ENCODE measurements at places on chromosomes 4 and X.

- DNase-seq: no peak
Observed at GRCh38 chr4:7390336-7390735, 44.4 kb downstream of the PSAPL1 start.

GRCh38 chr4:119139822-119140252, 4.2 kb downstream of the MYOZ2 start:
- DNase-seq: no peak

GRCh38 chr4:3405176-3405575, 36.6 kb upstream of the HGFAC start:
- DNase-seq: no peak

- no peak for DNase-seq
Observed at GRCh38 chr4:70538869-70539268, 20.5 kb downstream of the AMTN start.

DNA sequence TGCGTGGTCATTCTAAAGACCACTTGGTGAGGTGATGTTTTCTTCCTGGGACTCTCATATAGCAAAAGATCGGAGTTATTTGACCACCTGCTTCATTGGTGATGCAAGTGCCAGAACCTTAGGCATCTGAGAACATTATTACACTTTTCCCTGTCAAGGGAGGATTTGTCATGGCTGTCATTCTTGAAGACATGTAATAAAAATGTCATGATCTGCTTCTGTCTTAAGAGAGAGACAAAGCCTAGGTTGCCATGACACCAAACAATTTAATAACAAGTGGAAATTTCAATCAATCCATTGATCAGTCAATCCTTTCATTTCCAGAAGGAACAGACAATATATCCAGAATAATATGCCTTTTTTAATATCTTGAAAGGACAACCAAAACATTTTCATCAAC, 97.9 kb upstream of the OR13H1 start:
- DNase-seq: no peak

DNA sequence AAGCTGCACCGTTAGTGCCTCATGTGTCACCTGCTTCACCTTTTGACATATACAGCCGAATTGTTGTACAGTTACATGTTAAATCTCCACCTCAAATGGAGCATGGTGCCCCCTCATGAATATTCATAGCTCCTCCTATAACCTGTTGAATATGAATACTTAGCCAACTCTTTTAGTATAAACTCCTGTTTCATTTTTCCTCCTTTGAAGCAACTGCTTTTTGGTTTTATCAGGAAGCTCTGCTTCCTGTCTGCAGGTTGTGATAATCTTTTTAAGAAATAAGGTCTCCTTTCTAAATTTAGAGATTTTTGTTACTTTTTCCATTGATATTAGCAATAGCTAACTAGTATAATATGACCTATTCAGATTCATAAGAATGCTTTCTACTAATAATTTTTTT, 1429.2 kb upstream of the AGA start:
- no peak for DNase-seq

- DNase-seq: no peak
Observed at GRCh38 chrX:139905051-139905450, 27.8 kb downstream of the ATP11C start.

DNA sequence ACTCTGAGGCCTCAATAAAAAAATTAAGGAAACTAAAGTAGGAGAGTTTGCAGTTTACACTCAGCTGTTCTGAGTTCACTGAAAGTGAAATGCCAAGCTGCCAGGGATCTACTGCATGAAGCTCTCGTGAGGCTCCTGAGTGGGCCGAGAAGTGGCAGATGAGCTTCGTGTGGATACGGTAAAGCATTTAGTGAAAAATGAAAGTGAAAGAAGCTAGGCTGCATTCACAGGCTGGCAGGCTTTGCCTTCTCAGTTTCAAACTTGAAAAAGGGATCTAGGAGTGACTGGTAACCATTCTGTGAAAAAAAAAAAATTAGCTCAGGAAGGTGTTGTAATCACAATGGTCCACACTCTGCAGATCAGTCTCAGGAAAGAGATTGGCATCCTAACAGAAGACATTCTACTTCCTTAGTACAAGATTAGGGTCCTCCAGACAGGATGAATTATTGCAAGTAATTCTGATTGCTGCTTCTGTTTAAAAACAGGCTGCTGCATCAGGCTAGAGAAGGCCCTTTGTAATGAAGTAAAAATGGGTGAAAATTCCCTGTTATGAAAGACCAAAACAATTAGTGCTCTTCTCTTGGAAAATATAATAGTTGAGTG, 679.9 kb downstream of the RPA4 start:
- peak; percentile 3 for DNase-seq

DNA sequence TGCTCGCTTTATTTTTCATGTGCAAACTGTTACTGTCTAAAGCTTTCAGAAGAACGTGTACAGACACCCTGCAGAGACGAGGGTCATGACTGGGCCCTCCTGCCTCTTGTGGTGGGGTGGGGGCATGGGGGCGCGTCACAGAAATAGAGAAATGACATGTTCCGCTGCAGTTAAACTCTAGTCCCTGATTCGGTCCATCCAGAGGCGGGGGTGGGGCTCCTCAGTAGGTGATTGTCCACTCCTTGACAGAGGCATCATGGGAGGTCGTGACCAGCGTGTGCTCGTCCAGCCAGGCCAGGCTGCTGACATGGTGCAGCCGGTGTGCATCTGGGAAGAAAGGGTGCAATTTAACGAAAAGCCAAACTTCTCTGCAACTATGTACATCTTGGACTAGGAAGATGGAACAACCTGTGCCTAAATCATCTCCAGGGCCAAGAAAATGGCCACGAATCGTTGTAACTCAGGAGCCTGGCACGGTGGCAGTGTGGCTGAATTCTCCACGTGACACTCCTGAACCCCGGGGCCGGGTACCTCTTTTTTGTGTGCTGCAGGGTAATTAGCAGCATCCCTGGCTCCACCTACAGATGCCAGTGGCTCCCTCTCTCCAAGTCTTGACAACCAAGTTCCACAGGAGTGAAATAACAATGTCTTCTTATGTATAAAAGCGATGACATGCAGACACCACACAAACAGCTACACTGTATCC, 41.3 kb downstream of the WDR1 start:
- no peak for DNase-seq

DNA sequence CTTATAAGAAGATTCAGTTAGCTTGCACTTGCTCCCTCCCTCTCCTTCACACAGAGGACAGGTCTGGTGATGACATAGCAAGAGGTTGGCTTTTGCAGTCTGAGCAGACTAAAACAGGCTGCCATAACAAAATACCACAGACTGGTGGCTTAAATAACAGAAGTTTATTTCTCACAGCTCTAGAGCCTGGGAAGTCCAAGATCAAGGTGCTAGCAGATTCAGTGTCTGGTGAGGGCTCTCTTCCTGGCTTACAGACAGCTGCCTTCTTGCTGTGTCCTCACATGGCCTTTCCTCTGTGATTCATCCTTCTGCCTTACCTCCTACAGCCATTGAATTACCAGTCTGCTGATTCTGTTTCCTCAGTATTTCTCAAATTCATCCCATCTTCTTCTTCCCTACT, 13.1 kb downstream of the RP2 start:
- DNase-seq: no peak

- DNase-seq: no peak
Observed at GRCh38 chr4:89586864-89587263, 250.1 kb downstream of the SNCA start.

DNA sequence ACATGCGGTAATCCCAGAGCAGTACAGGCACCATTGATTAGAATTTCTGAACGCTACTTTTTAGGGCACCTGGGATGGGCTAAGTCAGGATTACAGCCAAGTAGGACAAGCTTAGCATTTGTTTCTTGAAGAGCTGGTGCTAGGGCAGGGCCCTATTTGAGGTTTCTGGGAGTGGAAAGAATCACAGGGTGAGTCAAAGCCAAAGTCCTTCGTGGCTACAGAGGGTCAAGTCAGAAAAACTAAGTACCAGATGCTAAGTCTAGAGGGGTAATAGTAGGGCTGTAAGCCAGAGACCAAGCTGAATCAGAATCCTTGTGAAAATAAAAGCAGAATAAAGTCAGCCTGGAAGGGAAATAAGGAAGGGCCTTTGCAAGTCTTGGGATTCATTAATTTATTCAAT, 448.6 kb downstream of the ZIC3 start:
- no peak for DNase-seq

- DNase-seq: no peak
Observed at GRCh38 chr4:75698162-75698962, 25.2 kb upstream of the G3BP2 start.

GRCh38 chrX:73214426-73215094, at the start of gene NAP1L2:
NAP1L2 (minus strand) TSS chrX:73214851; CDS start chrX:73214492, 359 bp downstream.
- no peak for DNase-seq

GRCh38 chr4:168101026-168101425, 8.7 kb downstream of the ANXA10 start:
- DNase-seq: no peak

DNA sequence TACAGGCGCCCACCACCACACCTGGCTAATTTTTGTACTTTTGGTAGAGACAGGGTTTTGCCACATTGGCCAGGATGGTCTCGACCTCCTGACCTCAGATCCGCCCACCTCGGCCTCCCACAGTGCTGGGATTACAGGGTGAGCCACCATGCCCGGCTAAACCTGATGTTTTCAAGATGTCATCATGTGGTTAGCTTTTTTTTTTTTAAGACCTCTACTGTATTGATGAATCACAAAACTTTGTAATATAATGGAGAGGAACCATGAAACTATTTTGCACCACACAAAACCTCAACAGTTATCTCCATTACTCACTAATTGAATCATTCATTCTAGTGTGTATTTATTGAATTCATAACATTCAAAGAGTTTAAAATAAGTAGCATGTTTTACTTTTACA, 94.7 kb upstream of the NEIL3 start:
- no peak for DNase-seq

DNA sequence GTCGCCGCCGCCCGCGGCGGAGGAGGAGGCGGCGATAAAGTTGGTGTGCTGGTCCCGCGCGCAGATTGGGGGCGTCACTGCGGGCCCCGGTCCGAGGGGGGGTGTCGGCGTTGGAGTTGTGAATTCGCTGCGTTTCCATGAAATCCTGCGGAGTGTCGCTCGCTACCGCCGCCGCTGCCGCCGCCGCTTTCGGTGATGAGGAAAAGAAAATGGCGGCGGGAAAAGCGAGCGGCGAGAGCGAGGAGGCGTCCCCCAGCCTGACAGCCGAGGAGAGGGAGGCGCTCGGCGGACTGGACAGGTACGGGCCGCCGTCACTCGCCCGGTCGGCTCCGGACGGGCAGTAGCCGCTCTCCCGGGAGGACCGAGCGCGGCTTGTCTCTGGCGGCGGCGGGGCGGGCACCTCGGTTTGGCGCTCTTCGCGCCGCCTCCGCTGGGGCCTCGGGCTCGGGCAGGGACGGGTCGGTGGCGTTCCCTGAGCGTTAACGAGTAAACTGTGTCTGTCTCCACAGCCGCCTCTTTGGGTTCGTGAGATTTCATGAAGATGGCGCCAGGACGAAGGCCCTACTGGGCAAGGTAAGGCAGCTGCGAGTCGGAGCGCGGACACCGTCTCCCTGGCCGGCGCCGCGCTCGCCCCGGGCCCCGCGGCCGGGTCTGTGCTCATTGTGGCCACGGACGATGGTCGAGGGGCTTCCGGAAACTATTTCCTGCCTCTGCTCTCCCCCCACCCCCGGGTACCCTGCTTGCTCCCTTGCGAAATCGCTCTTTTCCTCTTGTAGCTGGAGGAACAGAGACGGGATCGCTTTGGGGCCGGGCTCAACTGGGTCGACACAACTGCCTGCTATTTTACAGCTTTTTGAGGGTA, 658 bp downstream of the KDM6A start:
- DNase-seq: peak; percentile 17

DNA sequence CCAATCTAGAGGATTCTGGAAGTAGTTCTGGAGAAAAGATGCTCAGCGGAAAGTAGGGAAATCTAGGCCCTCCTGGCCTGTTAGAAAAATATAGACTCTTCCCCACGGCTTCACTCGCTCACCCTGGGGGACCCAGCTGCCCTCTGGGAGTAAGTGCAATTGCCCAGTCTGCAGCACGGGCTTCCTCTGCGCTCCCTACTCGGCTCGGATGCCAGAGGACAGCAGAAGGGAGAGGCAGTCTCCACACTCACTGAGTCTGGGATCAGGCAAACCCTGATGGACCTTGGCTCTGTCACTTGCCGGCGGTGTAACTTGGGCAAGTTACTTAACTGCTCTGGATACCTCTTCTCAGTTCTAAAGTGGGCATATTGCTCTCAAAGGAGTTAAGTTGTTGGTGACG, 2.1 kb downstream of the SHISA3 start:
- DNase-seq: no peak

DNA sequence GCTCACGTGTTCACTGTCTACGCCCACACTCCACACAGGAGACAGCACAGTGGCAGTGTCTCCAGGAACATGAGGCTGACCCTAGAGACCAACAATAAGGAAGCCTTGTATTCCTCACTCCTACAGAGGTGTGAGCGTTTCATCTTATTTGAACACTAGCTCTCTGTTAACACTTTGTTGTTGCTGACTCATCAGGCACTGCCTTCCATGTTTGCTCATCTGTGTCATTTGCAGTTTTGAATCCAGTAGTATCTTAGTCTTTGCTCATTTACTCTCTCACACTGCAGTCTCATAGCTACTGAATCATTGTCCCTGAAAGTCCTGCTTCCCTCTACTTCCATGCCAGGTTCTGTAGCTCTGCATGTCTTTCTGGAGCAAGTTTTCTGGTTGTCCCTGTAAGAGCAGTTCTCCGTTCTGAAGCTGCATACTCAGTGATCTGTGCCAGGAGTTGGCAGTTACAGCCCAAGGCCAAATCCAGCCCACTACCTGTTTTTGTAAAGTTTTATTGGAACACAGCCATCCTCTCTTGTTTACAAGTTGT, 80.3 kb upstream of the DCLK2 start:
- no peak for DNase-seq

DNA sequence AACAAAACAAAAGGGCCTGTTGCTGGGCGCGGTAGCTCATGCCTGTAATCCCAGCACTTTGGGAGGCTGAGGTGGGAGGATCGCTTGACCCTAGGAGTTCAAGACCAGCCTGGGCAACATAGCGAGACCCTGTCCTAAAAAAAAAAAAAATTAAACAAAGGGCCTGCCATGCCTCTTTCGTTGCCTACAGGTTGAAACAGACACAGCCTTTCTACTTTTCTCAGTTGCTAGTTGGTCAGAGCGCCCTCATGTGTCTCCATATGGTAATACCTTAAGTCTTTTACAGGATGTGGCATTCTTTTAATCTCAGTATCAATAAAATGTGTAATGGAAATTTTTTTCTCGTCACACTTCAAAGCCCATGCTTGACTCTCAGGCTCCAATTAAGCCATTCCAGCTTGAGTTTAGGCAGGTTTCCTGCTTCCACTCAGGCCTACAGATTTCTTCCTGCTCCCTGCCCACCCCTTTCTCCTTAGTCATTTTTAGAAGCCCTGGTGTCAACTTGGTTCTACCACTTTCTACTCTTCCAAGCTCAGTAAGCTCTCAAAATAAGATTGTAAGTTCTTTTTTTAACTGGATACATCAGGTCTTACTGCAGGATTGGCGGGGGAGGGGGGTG, 4.6 kb upstream of the SOWAHD start:
- DNase-seq: no peak

GRCh38 chr4:89661173-89661899, 175.6 kb downstream of the SNCA start:
- no peak for DNase-seq
